ENCODE measurements at places on chromosomes 5 and 9.

GRCh38 chr5:172447646-172448365, 6.5 kb downstream of the SH3PXD2B start:
- no peak for DNase-seq

DNA sequence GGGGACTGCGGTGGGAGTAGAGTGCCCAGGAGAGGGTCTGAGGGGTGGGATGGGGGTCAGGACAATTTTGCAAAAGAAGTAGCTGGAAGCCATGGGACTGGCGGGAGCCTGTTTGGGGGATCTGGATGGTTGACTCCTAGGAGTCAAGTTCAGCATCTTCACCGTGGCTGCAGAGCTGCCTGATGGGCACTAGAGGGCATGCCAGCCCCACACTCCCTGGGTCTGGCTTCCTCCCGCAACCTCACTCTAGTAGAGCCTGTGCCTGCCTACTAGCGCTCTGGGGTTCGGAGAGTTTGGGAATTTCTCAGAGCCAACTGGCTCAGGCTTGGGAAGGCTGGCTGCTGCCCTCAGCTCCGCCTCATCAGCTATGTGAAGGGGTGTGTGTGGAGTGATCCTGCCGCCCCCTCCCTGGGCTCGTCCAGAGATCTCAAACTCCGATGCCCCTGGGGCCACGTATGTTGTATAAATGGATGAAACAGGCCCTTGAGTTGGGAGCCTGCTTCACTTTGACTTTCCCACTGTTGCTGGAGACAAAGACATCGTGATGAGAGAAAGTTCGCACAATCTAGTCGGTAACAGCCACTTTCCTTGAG, 10.8 kb downstream of the TSPAN17 start:
- peak; percentile 58 for DNase-seq

GRCh38 chr9:89036891-89037290, 45.6 kb downstream of the S1PR3 start:
- peak; percentile 17 for DNase-seq

GRCh38 chr9:74379718-74380117, 117.4 kb upstream of the RORB start:
- no peak for DNase-seq

- DNase-seq = peak; percentile 51
These were observed 33.3 kb downstream of the PARP8 start for GRCh38 chr5:50699737-50700136.

- no peak for DNase-seq
These were observed 654 bp downstream of the ADAMTS2 start for GRCh38 chr5:179344431-179345182.

Measured in CD4-positive, alpha-beta T cell treated with Interleukin-4 for 4 hours (primary cell).